ENCODE measurements at places on chromosomes 5 and 9. TPM values are rescaled to one million over a fixed set of nuclear protein-coding genes. Genes with fewer than 3 reads are reported as not detected.

DNA sequence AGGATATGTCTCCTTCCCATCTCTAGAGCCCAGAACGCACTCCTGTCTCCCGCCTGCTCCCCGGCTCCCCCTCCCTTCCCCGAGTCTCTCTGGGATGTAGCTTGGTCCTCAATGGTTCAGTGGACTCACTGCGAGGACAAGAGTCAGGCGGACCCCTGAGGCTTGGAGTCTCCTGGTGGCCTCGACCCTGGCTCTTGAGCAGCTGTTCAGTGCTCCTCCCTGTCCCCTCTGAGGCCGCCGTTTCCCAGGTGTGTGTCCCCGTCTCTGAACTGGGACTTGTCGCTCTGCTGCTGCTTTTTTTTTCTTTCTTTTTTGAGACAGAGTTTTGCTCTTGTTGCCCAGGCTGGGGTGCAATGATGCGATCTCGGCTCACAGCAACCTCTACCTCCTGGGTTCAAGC lies 44.8 kb upstream of the IER5L start:
- no peak overlapping the region for H3K27ac ChIP-seq
- H3K4me1 ChIP-seq: peaks cover 28% of the 10 kb centered on the region
- no peaks in the 10 kb centered on the region for H3K27me3 ChIP-seq
- no peak overlapping the region for H3K4me3 ChIP-seq

DNA sequence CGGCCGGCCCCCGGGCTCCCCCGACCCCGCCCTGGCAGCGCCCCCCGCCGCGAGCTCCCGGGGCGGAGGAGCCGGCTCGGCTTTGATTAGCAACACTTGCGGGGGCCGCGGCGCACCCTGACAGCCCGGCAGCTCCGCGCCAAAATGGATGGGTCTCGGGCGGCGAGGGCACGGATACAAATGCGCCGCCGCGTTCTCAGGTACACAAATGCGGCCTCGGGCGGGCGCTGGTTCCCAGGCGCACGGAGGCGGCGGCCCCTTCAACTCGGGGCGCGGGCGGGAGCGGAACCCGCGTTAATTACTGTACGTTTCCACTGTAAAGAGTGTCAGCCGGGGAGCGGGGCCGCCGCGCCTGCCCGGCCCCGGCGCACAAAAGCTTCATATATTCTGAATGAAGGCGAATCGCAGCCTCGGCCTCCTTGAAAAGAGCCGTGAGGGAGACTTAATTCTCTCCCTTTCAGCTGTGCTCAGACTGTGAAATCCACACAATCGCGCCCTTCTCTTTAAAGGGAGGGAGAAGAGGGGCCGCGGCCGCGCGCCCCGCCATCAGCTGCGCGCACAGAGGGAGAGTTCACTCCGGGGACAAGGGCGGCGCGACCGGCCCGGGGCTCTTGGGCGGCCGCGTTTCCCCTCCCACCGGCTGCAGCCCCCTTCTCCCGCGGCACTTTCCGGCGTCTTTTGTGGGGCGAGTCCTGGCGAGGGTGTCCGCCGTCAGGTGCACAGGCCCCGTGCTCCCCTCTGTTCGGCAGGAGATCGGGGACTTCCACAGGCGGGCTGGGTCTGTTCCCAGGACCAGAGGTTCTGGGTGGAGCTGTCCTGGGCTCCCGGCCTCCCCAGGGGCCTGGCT lies 27.0 kb downstream of the MSX2 start:
- H3K4me3 ChIP-seq: peak overlapping the region; percentile 39
- no peak overlapping the region for H3K27ac ChIP-seq
- H3K27me3 ChIP-seq: peaks cover 75% of the 10 kb centered on the region
- H3K36me3 ChIP-seq: no peaks in the 10 kb centered on the region
- peaks cover under 1% of the 10 kb centered on the region for H3K4me1 ChIP-seq

DNA sequence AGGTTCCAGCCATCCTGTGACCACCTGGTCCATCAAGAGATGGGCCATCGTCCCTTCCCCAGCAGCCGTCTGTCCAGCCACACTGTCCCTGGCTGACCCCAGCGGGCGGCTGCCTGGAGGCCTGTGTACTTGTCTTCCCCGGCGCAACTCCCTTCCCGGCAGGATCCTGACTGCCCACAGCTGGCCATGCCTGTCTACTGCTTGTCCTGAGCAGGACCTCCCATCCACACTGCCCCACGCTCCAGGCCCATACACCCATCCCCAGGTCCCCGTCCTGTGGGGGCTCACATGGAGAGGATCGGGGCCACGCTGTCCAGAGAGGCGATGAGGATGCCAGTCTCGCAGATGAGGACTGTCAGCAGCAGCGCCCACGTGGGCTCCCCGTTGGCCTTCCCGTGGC lies 35.5 kb downstream of the SLC12A7 start:
- DNase-seq: no peak
- no peaks in the 10 kb centered on the region for H3K4me1 ChIP-seq
- H3K36me3 ChIP-seq: peaks cover 6% of the 10 kb centered on the region
- no peaks in the 10 kb centered on the region for H3K27me3 ChIP-seq
- H3K27ac ChIP-seq: no peak overlapping the region

DNA sequence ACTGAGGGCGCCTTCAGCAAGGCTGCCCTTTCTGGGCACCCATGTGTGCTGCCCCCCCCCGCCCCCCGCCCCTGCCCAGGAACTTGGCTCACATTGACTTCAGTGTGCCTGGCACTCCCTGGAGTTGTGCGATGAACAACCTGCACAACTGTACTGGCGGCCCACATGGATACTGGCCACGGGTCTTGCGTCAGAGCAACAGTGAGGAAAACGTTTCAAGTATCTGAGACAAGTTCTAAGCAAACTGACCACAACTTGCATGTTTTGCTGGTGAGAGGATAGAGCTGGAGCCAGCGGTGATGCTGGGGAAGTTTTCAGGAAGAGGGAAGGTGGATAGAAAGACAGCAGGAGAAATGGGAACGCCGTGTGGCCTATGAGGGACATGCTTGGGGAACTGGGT lies 45.4 kb downstream of the HABP4 start:
- peaks cover 2% of the 10 kb centered on the region for H3K36me3 ChIP-seq
- no peak for DNase-seq
- H3K27me3 ChIP-seq: no peaks in the 10 kb centered on the region
- no peak overlapping the region for H3K4me3 ChIP-seq
- H3K27ac ChIP-seq: peak overlapping the region; percentile 10
- peaks cover 54% of the 10 kb centered on the region for H3K4me1 ChIP-seq

DNA sequence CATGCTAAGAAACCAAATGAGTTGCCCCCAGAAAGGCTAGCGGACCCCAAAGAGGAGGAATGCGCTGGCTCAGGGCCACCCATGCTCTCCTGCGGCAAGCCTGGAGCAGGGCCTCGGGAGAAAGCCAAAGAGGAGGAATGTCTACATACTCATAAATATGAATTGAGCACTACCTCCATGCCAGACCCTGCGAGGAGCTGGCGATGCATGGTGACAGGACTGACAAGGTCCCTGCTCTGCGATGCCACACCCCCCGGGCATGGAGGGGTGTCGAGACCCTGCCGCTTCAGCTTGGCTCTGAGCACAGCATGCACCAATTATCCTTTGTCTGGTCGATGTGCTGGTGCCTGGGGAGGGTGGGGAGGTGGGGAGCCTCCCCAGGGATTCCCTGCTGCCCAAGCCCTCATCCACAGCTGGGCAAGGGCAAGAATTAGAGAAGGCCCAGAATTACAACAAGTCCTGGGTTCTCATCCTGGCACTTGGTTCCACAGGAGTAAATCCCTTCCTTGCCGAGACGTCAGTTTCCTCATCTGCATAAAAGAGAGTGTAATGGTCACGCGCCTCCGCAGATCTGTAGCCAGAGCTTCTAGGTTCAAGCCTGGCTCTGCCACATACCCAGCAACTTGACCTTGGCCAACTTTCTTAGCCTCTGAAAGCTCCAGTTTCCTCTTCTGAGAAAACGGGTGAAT lies 74.4 kb downstream of the FAM114A2 start:
- no peak overlapping the region for H3K27ac ChIP-seq
- H3K27me3 ChIP-seq: no peaks in the 10 kb centered on the region
- H3K4me1 ChIP-seq: no peaks in the 10 kb centered on the region
- no peak overlapping the region for H3K4me3 ChIP-seq

DNA sequence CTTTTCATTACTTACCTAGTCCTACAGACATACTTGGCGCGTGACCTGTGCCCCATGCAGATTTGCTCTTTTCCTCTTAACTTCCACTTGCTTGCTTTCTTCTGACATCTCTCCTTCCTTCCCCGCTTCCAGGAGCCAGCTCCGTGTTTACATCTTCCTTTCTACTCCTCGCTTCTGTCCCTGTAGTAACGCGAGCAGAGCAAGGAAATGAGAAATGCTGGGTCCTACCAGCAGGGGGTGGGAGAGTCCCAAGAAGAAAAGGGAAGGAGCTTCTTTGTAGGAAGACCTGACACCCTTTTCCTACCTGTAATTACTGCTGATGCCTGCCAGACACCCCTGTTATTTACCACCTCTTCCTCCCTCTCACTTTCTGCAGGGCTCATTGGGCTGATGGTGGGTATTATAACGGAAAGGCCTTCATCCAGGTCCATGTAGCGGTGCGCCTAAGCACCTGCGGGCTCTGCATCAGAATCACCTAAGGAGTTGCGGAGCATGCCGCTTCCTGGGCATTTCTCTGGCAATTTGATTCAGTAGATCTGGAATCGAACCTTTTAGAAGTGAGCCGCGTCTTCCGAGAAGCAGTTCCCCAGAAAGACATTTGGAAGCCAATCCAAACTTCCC lies 1260.8 kb upstream of the WWC1 start:
- H3K36me3 ChIP-seq: no peaks in the 10 kb centered on the region
- H3K4me3 ChIP-seq: no peak overlapping the region
- DNase-seq: peak; percentile 28

DNA sequence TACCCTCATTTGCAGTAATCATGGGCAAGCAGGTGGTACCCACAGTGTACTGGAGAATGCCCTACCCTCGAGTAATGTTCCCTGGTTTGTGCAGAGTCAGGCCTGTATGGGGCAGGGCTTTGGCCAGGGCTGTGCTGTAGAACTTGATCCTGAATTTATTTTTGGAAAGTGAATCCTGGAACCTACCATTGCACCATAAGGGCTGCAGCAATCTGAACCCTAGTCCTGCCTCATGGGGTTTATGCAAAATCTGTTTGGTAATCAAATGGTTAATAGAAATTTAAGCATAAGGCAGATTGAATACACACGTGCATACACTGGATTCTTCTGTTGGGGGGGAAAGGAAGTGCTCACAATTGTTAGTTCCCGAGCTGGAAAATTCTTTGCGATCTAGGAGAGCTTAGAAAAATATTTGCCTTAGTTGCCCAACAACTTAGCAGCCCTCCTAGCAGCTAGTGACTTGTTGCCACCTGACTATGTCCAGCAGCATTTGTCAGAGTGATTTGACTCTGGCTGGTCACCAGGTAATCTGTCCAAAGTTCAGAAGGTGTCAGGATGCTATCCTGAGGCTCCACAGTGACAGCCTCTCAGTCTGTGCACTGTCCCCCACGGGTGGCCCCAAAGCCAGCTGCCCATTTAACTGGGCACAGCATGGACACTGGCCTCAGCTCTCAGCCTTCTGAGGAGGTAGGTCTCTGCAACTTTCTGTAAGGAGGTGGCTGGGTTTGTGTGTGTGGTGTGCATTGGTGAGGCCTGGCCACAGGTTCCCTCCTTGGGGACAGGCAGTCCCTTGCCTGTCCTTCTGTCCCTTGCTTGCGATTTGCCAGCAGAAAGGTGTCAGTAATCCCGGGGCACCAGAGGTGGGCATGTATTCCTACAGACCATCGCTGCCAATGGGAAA lies 8.3 kb downstream of the MVB12B start:
- no peaks in the 10 kb centered on the region for H3K27me3 ChIP-seq
- no peaks in the 10 kb centered on the region for H3K36me3 ChIP-seq
- peaks cover 27% of the 10 kb centered on the region for H3K4me1 ChIP-seq

GRCh38 chr9:116000748-116001329 lies 152.8 kb upstream of the PAPPA start:
- no peaks in the 10 kb centered on the region for H3K27me3 ChIP-seq
- H3K4me1 ChIP-seq: no peaks in the 10 kb centered on the region
- no peak overlapping the region for H3K4me3 ChIP-seq
- no peaks in the 10 kb centered on the region for H3K36me3 ChIP-seq
- H3K27ac ChIP-seq: no peak overlapping the region

DNA sequence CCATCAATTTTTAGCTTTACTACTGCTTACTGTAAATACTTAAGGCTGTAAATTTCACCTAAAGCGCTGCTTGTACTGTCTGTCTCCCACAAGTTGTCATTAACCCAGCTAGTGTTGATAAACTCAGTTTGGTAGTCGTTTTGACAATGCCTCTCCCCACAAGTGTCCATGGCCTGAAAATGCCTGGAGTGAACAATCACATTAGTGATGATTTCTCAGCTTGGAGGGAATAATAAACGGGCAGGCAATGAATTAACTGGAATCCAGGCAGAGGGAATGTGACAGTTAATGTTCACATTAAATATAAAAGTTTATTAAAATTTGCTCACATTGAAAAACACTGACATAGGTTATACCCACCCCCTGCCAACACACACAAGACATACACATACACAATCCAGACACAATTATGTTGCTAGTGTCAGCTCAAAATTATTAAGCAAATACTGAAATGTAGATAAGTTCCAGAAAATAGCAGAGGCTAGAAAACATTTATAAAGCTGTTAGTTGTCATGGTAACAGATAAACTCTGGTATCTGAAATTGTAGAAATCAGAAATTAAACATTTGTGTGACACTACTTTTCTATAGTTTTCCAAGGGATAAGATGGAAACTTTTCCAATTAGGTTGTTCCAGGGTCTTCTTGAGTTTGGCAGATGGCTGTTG lies 341.9 kb downstream of the DIRAS2 start:
- no peaks in the 10 kb centered on the region for H3K36me3 ChIP-seq
- no peaks in the 10 kb centered on the region for H3K4me1 ChIP-seq
- DNase-seq: no peak
- H3K27me3 ChIP-seq: no peaks in the 10 kb centered on the region
- no peak overlapping the region for H3K27ac ChIP-seq

DNA sequence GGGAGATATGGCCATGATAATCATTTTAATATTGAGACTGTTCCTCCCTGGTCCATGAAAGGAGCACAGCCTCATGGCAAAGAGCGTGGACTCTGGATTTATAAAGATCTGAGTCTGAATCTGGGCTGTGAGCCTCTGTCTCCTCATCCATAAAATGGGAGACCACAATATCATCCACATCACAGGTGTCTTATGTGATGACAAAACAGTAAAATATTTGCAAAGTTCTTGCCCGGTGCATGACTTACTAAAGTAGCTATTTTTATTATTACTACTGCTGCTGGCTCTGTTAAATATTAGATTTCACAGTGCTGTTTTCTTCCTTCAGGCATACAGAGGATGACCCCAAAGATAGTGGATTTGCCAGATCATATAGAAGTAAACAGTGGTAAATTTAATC lies 74.1 kb downstream of the TEK start:
- no peak overlapping the region for H3K27ac ChIP-seq
- H3K36me3 ChIP-seq: no peaks in the 10 kb centered on the region
- H3K27me3 ChIP-seq: no peaks in the 10 kb centered on the region

GRCh38 chr5:175202463-175203068 lies 241.4 kb downstream of the DRD1 start:
- H3K27ac ChIP-seq: no peak overlapping the region
- H3K4me3 ChIP-seq: no peak overlapping the region
- H3K4me1 ChIP-seq: no peaks in the 10 kb centered on the region
- no peaks in the 10 kb centered on the region for H3K27me3 ChIP-seq

Gene LCN9
- not detected for total RNA-seq

Gene ANKS6
- 25.8 TPM for total RNA-seq

Gene PCDHGB1
- total RNA-seq: 1.8 TPM

Gene PDLIM7
- 165 TPM for total RNA-seq

Gene HNRNPK
- 659 TPM for total RNA-seq

Data from cardiac muscle cell (in vitro differentiated cells and primary cell).